ENCODE measurements at places on chromosomes 5 and 9.
A peak's percentile ranks its signal among the peaks of the same experiment; 100 is the strongest.

GRCh38 chr9:116986015-116986414 is 298.9 kb downstream of the TRIM32 start:
- DNase-seq, result no peak

GRCh38 chr5:42605490-42605889 is 151.1 kb upstream of the CCDC152 start:
- no peak for DNase-seq

DNA sequence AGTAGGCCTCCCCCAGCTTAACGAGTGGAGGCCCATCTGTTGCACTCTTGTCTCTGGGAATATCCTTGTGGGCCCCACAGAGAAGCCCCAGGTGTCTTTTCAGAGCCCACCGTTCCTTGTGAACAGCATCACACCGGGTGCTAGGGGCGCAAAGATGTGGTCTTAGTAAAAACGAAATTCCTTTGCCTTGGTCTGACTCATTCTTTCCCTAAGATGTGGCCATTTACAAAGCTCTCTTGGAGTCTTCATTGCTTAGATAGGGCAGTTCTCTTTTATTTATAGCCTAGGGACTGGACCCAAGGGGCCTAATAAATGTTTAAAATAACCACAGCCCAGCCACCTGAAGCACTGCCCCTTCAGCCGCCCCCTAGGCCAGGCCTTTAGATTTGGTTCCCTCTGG is 52.8 kb upstream of the RPL26L1 start:
- no peak for DNase-seq

DNA sequence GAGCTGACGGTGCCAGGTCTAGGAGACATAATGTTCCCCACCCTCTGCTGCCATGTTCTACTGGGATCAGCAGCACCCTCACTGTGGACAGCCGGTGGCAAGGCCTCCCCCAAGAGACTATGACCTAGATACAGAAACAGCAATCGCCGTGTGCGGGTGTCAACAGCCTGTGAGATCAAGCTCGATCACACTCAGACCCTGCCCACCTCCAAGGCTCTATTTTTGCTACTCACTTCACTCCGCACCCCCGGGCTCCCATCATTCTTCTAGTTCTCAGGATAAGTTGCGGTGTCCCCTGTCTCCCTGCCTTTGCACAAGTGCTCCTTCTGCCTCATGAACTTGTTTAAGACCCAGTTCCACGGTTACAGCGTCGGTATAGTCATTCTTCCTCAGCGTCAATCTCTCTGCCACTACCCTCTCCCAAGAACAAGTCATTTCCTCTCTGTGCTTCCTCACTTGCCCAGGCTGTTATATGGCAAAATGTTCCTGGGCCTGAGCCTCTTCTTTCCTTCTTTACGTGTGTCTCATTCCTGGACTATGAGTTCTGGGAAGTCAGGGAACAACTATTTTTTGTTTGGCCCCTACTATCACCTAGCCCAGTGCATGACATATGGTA is 5.4 kb upstream of the DOCK8 start:
- DNase-seq, result no peak

GRCh38 chr9:37333288-37333687 is 89.2 kb upstream of the GRHPR start:
- no peak for DNase-seq

- no peak for DNase-seq
Measured at GRCh38 chr5:139792218-139792617, 3.4 kb upstream of the PSD2 start.

- no peak for DNase-seq
Measured at GRCh38 chr5:129904667-129905472, 605 bp downstream of the CHSY3 start.

DNA sequence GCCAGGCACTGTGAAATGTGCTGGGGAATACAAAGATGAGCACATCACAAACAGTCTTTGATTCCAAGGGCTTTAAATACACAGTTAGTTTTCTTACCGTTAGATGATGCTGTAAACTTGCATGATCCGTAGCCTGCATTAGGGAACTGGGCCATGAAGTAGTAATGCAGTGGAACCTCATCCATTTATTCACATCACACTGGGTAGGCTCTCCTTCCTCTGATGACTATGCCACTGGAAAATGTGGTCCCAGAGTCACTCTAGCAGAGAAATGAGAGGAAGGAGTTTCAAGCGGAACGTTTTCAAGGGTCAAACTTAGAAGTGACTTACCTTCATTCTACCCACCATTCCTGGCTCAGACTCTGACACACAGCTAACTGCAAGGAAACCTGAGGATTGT is 26.4 kb downstream of the ZFAND5 start:
- DNase-seq, result no peak

- peak; percentile 68 for DNase-seq
Measured at GRCh38 chr5:43041669-43042175, 1.6 kb upstream of the ANXA2R start.

GRCh38 chr5:93580063-93580926 is 724 bp downstream of the NR2F1-AS1 start:
- DNase-seq, result no peak

- no peak for DNase-seq
Measured at GRCh38 chr9:100354121-100354800, 1.5 kb upstream of the TEX10 start.

GRCh38 chr9:137428841-137429545 is 5.8 kb downstream of the NOXA1 start:
- DNase-seq, result no peak

DNA sequence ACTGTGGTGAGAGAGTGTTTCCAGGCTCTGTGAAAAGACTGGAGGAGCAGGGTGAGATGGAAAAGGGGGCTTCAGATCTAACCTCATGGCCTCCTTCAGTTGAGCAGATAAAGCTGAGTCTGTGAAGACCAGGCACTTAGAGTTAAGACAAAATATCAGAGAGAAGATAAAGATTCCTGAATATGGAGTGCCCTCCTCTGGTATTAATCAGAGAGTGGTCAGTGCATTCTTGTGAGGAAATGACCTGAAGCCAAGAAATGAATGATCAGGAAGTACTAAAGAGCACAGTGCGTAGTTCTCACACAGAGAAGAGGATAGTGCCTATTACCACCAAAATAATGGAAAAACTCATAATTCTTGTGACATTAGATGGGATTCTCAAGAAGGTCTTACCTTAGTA is 1417.0 kb upstream of the ACO1 start:
- DNase-seq, result no peak

GRCh38 chr9:108835831-108836230 is 20.0 kb downstream of the ACTL7B start:
- no peak for DNase-seq

GRCh38 chr9:28471261-28471660 is 898.0 kb upstream of the C9orf72 start:
- no peak for DNase-seq

DNA sequence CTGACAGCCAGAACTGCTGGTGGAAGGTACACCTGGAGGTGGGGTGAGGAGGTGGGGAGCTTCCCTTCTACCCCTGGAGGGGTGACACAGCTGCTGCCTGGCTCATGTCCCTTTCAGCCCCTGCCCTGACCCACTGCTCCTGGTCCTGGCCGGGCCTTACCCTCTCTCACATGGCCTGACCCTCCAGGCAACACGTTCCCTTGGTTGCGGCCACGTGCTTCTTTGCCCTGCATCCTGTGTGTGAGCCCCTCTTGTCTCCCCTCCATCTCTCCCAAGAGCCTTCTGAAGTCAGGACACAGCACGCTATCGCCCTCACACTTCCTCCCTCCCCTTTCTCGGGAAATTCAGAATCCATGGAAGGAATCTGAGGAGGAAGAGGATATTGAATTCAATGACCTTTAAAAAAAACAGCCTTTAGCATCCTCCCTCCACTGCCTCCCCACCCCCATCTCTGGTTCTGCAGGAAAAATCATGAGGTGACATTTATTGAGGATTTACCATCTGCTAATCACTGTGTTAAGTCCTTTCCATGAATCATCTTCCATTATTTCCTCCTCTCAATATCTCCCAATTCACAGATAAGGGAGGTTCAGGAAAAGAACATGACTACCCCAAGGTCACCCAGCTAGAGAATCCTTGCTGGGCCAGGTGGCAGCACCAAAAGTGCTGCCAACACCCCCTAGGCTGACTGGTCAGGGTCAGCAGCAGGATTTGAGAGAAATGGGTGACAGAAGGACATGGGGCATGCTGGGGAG is 8.3 kb downstream of the AQP3 start:
- no peak for DNase-seq

GRCh38 chr9:136023410-136024225 is 62.4 kb upstream of the UBAC1 start:
- no peak for DNase-seq

- no peak for DNase-seq
Measured at GRCh38 chr5:62606878-62607277, 28.3 kb downstream of the LRRC70 start.
